ENCODE measurements at places on chromosomes 1 and 21. TPM values are rescaled to one million over a fixed set of nuclear protein-coding genes. Genes with fewer than 3 reads are reported as not detected.

Gene TMEM183A
- total RNA-seq = 129 TPM

Gene TENT5C
- total RNA-seq = 0.15 TPM

Gene IPO9
- 25.1 TPM for total RNA-seq

Gene KCNJ15
- total RNA-seq = 0.32 TPM

Gene SERTAD4
- total RNA-seq = 1.3 TPM

Gene KCNJ6
- not detected for total RNA-seq

Gene IFI44L
- total RNA-seq = 745 TPM

Gene LHX8
- total RNA-seq = not detected
